Vagina (tissue), 2 donors: ENCODE measurements at places on chromosomes 11 and 22. TPM values are rescaled to one million over a fixed set of nuclear protein-coding genes. Genes with fewer than 3 reads are reported as not detected.

VSIG2 gene
- 0.74 TPM for total RNA-seq

MFNG gene
- 15.2 TPM for total RNA-seq

TPBGL gene
- total RNA-seq, result 1.7 TPM

GRCh38 chr22:25627271-25627852 lies 62.9 kb downstream of the GRK3 start:
- DNase-seq, result no peak

DNA sequence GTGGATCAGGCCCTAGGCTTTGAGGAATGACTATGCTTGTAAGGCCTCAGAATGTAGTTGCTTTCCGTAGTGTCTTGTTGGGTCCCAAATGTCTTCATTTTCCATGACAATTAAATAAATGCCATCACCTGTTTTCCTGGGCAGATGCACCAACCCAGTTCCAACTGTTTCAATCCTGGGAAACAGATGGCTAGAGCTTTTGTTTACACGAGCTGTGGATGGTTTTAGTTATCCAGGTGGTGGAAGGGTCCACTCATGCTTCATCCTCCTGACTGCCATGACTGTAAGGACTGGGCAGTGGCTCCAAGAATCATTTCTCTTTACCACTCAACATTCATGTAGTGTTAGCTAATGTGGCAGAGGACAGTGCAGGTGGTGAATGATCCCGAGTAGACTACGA lies 8.6 kb downstream of the RCN1 start:
- no peak for DNase-seq

GRCh38 chr22:38774496-38775166 lies 18.8 kb upstream of the SUN2 start:
- no peak for DNase-seq

GRCh38 chr11:46130286-46130940 lies 9.2 kb upstream of the PHF21A start:
- DNase-seq, result no peak

- no peak for DNase-seq
These were observed 27.4 kb upstream of the YPEL1 start for GRCh38 chr22:21762712-21763581.

GRCh38 chr11:87141980-87142514 lies 104.3 kb downstream of the TMEM135 start:
- DNase-seq, result no peak

- DNase-seq, result no peak
These were observed 10.8 kb downstream of the FADS2 start for GRCh38 chr11:61838921-61839320.

- no peak for DNase-seq
These were observed 4.3 kb upstream of the RRM1 start for GRCh38 chr11:4090258-4090657.
